ENCODE measurements at places on chromosomes 6 and 20.

- no peak for DNase-seq
These were observed 19.1 kb upstream of the TSHZ2 start for GRCh38 chr20:52953020-52953419.

- DNase-seq = no peak
These were observed 123.1 kb upstream of the EYS start for GRCh38 chr6:65830151-65830550.

- no peak for DNase-seq
These were observed 25.5 kb downstream of the DDO start for GRCh38 chr6:110389689-110390382.

DNA sequence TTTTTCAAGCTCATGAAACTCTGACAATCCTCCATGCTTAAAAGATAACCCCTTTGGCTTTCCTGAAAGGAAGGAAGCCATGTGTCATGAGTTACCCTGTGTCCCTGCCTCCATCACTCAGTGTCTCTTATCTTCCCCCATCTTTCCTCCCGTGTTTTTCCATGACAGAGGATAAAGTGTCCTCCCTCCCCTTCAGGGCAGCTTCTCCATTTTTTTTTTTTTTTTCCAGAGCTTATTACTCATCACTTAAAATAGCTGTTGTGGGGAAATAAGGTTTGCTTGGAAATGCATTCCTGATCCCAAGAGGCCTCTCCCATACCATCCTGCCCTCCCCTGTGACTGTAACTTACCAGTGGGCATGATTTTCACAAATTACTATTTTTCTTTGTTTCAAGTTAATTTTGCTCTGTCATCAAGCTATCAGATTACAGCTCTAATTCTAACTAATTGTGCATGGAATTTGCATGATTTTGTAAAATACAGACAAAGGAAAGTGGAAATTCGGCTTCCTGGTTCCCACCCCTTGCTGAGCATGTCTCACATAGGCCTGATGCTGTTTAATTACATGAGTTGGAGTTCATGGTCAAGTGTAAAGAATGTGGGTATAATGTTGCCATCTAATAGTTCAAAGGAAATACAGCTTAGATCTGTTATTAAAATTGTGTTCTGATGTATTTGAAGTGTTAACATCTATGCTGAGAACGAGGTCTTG lies 614.5 kb upstream of the FLRT3 start:
- no peak for DNase-seq

GRCh38 chr20:8161264-8162071 lies 29.4 kb downstream of the PLCB1 start:
- no peak for DNase-seq

DNA sequence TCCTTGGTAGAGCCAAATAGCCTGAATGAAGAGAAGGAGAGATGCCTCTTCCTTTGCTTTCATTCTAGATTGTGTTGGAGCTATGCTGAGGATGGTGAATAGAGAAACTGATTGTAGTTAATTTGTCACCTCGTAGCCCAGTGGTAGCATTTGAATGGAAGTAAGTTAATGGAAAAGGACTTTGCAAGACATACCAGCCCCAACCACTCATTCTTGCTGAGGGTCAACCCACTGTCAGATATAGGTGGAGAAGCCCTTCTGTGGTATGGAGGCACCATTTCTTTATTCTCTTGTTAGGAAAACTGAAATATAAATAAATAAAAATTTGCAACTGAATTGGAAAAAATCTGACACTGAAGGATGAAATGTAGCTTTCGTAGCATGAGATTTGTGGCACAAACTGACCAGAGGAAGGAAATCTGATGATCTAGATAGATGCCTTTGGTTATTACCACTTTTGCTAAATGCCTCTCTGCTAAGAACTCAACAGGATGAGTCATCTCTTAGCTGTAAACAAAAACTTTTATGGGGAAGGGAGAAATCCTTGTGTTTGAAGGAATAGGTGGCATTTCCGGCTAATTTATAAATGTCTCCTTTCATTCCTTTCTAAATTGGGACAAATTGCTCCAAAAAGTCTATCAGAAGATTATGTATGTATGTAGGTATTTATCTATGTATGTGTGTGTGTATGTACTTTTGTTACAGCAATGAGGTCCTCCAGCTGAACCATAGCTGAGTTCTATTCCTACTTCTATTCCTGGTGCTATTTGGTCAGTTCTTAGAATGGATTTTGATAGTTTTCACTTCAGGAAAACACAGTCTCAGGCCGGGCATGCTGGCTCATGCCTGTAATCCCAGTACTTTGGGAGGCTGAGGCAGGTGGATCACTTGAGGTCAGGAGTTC lies 76.5 kb upstream of the SUPT3H start:
- no peak for DNase-seq

GRCh38 chr20:5691918-5692618 lies 58.1 kb upstream of the SHLD1 start:
- no peak for DNase-seq

DNA sequence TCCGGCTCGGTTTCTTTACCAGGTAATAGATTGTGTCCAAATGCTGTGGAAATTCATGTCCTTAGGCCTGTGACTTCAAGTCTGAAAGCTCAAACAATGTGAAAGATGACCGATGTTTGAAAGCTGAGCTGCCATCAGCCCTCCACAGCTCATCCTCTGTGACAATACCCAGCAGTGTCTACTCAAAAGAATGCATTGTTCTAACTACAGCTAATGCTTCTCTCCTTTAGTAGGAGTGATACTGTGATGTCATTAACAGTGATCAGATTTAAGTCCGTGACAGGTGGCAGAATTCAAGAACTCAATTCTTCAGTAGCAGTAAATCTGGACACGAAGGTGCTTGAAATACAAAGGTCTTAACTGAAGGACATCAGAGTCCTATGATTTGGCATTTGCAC lies 97.3 kb downstream of the RCAN2 start:
- DNase-seq = no peak

- DNase-seq = no peak
These were observed 236.7 kb downstream of the TENT5A start for GRCh38 chr6:81515562-81516453.

Data from HL-60 (cell line).